ENCODE measurements at places on chromosomes 1 and 21. TPM values are rescaled to one million over a fixed set of nuclear protein-coding genes. Genes with fewer than 3 reads are reported as not detected.
A peak's percentile ranks its signal among the peaks of the same experiment; 100 is the strongest.

The NOS1AP gene
- 4.8 TPM for total RNA-seq

The DENND4B gene
- 196 TPM for total RNA-seq

The HAO2 gene
- not detected for total RNA-seq

The SYTL1 gene
- 7.5 TPM for total RNA-seq

The LYPLA2 gene
- 115 TPM for total RNA-seq

The FAAH gene
- 53.4 TPM for total RNA-seq

The CADM3 gene
- 4.0 TPM for total RNA-seq

The TNN gene
- 0.21 TPM for total RNA-seq

The CYP4A11 gene
- 0.59 TPM for total RNA-seq

The AIRE gene
- 2.7 TPM for total RNA-seq

The CNR2 gene
- total RNA-seq: not detected

The HHAT gene
- total RNA-seq: 9.6 TPM

The FCRL2 gene
- total RNA-seq: not detected

The PPFIA4 gene
- 4.3 TPM for total RNA-seq

The CSRP1 gene
- 17.2 TPM for total RNA-seq

The SPATA21 gene
- total RNA-seq: not detected

The RNU1-4 gene
- 3,596 TPM for total RNA-seq

The TGFB2 gene
- 0.67 TPM for total RNA-seq

DNA sequence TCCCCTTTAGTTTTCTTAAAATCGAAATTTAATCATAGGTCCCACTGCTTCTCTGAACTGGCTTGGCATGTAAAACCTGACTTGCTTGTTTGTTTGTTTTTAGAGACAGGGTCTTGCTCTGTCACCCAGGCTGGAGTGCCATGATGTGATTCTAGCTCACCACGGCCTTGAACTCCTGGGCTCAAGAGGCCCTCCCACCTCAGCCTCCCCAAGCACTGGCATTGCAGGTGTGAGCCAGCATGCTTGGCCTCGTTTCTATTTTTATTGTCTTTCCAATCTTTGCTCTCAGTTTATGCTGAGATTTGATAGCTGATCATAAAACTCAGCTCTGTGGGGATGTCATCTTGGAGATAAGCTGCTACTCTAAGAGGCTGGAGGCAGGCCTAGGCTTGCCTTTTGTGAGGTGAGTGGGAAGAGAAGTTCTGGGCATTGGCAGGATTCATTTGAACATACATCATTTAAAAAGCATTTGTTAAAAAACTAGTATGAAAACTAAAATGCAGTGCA is 51.5 kb upstream of the GCLM start:
- DNase-seq: no peak

- DNase-seq: no peak
These were observed 6.2 kb upstream of the TEX50 start for GRCh38 chr1:173628888-173629287.

GRCh38 chr21:27244352-27244751 is 277.5 kb upstream of the ADAMTS5 start:
- no peak for DNase-seq

DNA sequence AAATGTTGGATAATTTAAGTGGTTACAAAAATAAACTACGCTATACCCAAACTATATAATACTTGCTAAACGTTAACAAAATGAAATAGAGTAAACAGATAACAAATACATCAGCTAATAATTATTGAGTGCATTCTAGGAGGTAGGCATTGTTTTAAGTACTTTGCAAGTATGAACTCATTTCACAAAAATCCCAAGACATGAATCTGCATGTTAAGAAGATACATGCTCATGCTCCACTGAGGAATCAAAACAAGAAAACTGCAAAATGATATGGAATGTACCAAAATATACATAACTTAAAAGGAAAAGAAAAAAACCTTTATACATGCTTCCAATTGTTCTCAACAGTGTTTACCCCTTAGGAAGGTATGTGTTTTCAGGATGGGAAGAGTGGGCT is 2.5 kb downstream of the FRRS1 start:
- no peak for DNase-seq

- DNase-seq: peak; percentile 85
These were observed 596 bp downstream of the TOR3A start for GRCh38 chr1:179082333-179082998.

GRCh38 chr1:198278943-198279342 is 122.1 kb downstream of the NEK7 start:
- no peak for DNase-seq

- peak; percentile 49 for DNase-seq
These were observed 27.9 kb downstream of the PCSK9 start for GRCh38 chr1:55067022-55067778.

GRCh38 chr1:199312626-199313025 is 673.8 kb downstream of the PTPRC start:
- DNase-seq: no peak

GRCh38 chr1:168643152-168643551 is 66.7 kb downstream of the XCL1 start:
- DNase-seq: no peak

- DNase-seq: peak; percentile 79
These were observed 1.2 kb downstream of the VAV3 start for GRCh38 chr1:107963601-107964335.

GRCh38 chr1:7528386-7529198 is 242.5 kb upstream of the VAMP3 start:
- no peak for DNase-seq

- DNase-seq: no peak
These were observed 67.5 kb downstream of the RIPK4 start for GRCh38 chr21:41699311-41699710.

GRCh38 chr1:57345916-57346315 is 77.9 kb downstream of the DAB1 start:
- DNase-seq: no peak

- DNase-seq: peak; percentile 88
These were observed at the start of gene SYTL1 for GRCh38 chr1:27341525-27342252. Gene SYTL1 (plus strand): TSS chr1:27342022. CDS start chr1:27345335, 3,313 bp downstream.

- no peak for DNase-seq
These were observed 46.5 kb downstream of the PBX1 start for GRCh38 chr1:164605254-164606091.

GRCh38 chr21:41426676-41427404 is 801 bp downstream of the MX1 start:
- DNase-seq: no peak

DNA sequence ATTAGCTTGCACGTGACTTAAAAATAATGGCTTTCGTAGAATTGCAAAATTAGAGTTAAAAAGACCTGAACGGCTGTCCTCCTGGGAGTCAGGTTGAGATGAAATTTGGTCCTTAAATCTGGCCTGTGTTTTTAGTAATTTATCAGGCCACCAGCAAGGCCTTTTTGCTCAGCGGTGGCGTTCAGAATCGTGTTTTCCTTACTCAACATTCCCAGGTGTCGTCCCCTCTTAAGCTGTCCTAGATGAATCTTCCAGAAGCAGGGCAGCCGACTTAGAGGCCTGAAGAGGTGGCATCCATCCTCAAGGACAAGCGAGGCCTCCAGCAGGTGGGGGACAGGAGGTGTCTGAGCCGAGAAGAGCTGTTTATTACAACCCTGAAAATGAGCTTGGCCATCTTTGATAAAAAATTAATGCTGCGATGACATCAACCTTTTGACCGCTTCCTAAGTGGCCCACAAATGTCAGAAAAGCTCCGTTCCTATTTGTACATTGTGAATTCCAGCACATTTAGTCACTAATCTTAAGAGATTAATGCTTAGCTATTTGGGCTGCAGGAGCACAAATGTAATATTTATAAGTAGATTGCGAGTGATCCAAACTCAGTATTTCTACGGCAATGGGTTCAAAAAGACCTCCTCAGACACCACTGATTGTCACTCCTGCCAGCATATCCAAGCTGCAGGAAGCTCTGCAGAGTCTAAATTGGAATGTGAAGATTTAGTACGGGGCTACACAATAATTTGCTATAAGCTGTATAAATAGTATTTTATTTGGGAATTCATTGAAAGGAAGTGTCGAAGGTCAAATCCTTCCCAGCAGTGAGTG is 344.1 kb upstream of the VAMP3 start:
- DNase-seq: no peak

- no peak for DNase-seq
These were observed 101.1 kb downstream of the KAZN start for GRCh38 chr1:14699620-14700019.

DNA sequence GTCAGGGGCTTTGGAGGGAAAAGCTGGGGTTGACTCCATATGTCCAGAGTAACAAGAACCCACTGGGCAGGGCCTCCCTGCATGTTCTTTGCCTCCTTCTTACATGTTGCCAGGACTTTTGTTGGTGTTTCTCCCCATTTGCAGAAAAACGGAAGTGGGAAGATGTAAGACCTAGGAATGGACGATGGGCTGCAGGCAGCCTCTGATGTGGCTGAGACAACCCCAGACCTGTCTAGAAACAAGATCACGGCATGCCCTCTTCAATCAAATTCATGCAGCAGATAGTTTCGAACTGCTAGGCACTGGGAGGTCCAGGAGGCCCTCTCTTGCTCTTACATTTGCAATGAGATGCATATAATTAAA is 3.4 kb downstream of the FAM43B start:
- DNase-seq: no peak

DNA sequence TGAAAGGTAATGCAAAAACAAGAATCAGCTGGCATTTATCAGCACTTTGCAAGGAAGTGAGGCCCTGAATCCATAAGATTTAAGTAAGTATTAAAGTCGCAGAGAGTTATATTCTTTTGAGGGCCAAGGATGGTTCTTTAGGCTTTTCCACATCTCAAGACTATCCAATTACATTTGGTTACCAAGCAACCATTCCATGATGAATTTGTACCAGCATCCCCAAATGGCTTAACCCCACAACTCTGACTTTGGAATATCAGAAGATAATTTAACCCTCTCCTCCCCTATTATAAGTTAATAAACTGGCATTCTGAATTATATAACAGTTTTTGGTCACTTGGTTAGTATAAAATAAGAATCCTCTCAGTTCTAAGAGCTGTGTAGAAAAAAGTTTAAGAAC is 2.8 kb downstream of the PHTF1 start:
- DNase-seq: no peak

- peak; percentile 48 for DNase-seq
These were observed 1.6 kb upstream of the TRIM11 start for GRCh38 chr1:228408041-228408868.

GRCh38 chr1:204706838-204707509 is 21.4 kb upstream of the LRRN2 start:
- DNase-seq: peak; percentile 90

- DNase-seq: no peak
These were observed 52.6 kb upstream of the GADD45A start for GRCh38 chr1:67632356-67632755.

- no peak for DNase-seq
These were observed 3.2 kb upstream of the PLEKHG5 start for GRCh38 chr1:6494627-6495026.

GRCh38 chr1:94033849-94034248 is 87.1 kb downstream of the ABCA4 start:
- no peak for DNase-seq

DNA sequence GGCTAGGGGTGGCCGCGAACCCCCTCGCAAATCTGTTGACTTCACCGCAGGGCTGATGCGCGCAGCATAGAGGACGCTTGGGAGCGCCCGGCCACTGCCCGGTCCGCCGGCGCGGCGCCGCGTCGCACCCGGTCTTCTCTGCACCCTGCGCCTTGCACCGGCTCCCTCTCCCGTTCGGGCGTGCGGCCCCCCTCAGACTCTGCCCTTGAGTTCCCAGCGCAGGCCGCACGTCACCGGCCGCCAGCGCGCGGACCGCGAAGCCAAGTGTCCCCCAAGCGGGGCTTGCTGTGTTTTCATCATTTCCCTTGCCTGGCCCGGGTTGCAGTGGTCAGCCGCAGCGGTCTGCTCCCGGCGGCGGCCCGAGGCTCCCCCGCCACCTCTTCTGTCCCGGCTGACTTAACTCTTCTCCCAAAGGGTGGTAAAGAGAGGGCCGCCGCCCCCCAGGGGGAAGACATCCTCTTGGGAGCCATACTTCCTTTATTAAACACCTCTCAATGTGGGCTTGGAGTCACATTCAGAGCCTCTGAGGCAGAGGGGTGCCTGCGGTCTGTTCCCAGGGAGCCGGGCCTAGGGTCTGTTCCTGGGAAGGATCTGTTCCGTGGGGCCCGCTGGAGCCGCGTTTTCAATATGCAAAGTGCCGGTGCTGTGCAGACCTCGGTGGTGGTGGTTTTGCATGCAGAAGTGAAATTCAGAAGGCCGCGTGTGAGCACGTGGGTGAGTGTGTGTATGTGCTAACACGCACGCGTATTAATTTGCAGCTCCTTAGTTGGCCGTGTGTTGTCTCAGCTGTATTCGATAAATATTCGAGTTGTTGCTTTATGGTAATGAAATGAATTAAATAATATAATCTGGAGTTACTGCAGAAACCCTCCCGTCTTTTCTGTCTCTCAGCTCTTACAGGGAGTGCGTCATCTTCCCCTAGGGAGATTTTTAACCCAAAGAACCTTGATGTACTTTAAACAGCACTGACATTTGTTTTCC is 17.6 kb downstream of the PBX1 start:
- peak; percentile 83 for DNase-seq

- DNase-seq: no peak
These were observed 299.2 kb upstream of the USP25 start for GRCh38 chr21:15430577-15430976.

- no peak for DNase-seq
These were observed 1.2 kb upstream of the CPT2 start for GRCh38 chr1:53195246-53196016.

DNA sequence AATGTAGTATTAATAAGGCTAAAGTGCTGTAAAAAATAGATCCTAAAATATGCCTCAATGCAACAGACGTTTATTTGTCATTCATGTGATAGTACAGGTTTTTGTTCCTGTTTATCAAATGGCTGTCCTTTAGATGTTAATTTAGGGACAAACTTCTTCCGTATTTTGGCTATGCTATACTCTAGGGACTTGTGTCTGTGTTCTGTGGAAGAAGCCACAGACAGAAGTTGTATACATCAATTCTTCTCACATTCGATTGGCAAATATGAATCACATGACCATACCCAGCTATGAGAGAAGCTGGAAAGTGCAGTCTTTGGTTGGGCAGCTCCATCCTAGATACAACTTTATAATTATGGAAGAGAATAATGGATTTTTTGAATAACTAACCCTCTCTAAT is 232.7 kb upstream of the SNX7 start:
- DNase-seq: no peak

- DNase-seq: no peak
These were observed 5.8 kb upstream of the CHI3L2 start for GRCh38 chr1:111221633-111222291.
